Psoas muscle (tissue), 8 donors: ENCODE measurements at places on chromosomes 5 and 9. TPM values are rescaled to one million over a fixed set of nuclear protein-coding genes. Genes with fewer than 3 reads are reported as not detected.

Gene ROR2
- total RNA-seq, result 0.52 TPM

Gene PTAR1
- total RNA-seq, result 26.1 TPM

Gene TGFBR1
- 25.7 TPM for total RNA-seq

Gene NPR3
- 2.2 TPM for total RNA-seq

Gene ADAMTSL1
- 0.57 TPM for total RNA-seq

Gene GRXCR2
- not detected for total RNA-seq

Gene SLC6A18
- not detected for total RNA-seq

Gene SET
- total RNA-seq, result 177 TPM

DNA sequence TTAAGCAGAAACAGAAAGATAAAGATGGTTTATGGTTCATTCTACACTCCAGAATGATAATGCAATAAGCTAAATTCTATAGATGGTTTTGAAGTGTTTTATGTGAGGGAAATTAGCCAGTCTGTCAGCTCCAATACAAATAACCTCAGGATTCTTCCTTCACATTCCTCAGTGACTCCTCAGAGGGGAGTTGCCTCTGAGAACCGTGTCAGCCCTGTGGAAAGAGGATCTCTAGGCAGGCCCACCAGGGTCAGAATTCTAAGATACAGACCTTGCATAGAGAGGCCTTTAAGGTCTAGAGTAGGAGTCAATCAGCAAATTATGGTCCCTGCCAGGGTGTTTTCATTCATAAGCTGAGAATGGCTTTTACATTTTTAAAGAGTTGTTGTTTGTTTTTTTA is 26.6 kb downstream of the RUSC2 start:
- no peaks in the 10 kb centered on the region for H3K27me3 ChIP-seq
- peaks cover 96% of the 10 kb centered on the region for H3K4me1 ChIP-seq
- DNase-seq, result no peak
- peak overlapping the region; percentile 92 for H3K27ac ChIP-seq

DNA sequence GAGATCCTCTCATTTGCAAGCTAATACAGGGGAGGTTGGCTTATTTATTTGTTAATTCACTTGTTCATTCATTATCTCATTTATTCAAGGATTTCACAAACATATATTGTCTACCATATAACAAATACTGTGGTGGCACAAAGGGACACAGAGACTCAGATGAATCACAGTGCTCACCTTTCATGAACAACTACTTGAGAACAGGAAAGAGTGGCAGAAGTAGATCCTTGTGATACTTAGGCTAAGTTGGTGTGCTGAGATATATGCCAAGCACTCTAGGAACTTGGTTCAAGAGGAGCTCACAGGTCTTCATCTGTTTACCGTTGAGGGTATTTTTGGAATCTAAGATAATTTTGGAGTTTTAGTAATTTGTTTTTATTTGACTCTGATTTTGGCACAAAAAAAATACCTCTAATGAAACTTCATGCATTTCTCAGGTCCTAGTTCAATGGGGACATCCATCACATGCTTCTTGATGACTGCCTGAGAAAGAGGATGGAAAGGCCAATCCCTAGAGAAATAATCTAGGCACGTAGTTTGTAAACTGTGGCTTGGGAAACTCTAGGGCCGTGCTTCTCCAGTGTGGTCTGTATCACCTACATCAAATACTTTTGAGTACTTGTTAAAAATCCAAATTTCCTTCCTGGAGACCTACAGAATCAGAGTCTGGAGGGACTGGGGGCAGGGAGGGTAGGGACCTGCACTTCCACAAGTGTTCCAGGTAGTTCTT is 113.3 kb downstream of the OSTF1 start:
- H3K36me3 ChIP-seq, result no peaks in the 10 kb centered on the region
- no peak for DNase-seq
- no peaks in the 10 kb centered on the region for H3K4me1 ChIP-seq

DNA sequence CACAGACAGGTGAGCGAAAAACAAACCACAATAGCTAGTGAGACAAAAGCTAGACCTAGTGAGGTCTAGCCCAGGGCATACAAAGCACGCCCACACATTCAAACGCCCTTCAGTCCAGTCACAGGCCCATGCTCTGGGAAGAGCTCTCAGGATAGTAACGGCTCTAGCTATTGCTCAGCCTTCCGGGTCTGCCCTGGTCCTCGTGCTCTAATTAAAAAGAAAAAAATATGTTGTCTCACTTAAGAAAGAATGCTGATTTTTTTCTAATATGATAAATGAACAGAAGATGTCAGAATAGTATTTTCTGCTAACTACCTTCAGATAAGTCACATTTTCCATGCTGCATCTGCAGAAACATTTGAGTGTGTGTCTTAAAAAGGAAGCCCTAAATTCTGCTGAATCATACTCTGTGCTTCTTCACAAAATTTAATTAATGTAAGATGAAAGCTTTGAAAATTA is 94.5 kb downstream of the PLPP1 start:
- H3K4me3 ChIP-seq, result no peak overlapping the region
- H3K27me3 ChIP-seq, result no peaks in the 10 kb centered on the region
- H3K27ac ChIP-seq, result peak overlapping the region; percentile 90
- peaks cover 9% of the 10 kb centered on the region for H3K36me3 ChIP-seq
- DNase-seq, result no peak

GRCh38 chr5:124264499-124264898 is 481.9 kb downstream of the ZNF608 start:
- no peak for DNase-seq
- H3K4me3 ChIP-seq, result no peak overlapping the region
- peaks cover 9% of the 10 kb centered on the region for H3K4me1 ChIP-seq
- no peak overlapping the region for H3K27ac ChIP-seq
- H3K36me3 ChIP-seq, result no peaks in the 10 kb centered on the region

DNA sequence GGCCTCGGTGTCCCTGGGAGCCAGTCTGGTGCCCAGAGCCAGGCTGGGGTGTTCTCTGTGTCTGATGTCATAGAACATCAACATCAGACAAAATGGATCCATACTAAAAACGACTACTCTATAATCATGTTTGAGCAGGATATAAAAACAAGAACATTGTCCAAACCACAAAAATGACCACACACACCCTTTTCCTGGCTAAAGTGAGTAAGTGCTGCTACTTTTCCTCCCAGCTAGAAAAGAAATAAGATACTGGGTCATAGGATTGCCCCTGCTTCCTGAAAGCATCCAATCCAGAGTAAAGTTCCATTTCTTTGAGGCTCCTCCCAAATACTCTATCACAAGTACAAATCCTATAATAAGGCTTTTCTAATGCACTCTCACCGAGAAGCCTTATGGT is 19.7 kb upstream of the TRAF1 start:
- no peak overlapping the region for H3K27ac ChIP-seq
- no peaks in the 10 kb centered on the region for H3K36me3 ChIP-seq
- H3K4me1 ChIP-seq, result peaks cover 16% of the 10 kb centered on the region

DNA sequence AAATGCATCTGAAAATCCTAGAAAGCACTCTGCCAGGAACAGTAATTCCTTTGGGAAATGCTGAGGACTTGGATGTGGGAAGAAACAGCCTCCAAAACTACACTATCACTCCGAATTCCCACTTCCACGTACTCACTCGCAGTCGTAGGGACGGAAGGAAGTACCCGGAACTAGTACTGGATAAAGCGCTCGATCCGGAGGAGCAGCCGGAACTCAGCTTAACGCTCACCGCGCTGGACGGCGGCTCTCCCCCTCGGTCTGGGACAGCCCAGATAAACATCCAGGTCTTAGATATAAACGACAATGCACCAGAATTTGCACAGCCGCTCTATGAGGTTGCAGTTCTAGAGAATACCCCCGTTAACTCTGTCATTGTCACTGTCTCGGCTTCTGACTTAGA is 786 bp downstream of the PCDHB3 start:
- no peaks in the 10 kb centered on the region for H3K36me3 ChIP-seq
- peak overlapping the region; percentile 55 for H3K4me3 ChIP-seq
- H3K27ac ChIP-seq, result no peak overlapping the region
- peaks cover 16% of the 10 kb centered on the region for H3K27me3 ChIP-seq
- H3K4me1 ChIP-seq, result no peaks in the 10 kb centered on the region
- DNase-seq, result no peak

- no peak overlapping the region for H3K4me3 ChIP-seq
- peak overlapping the region; percentile 38 for H3K27ac ChIP-seq
- DNase-seq, result no peak
- peaks cover 7% of the 10 kb centered on the region for H3K4me1 ChIP-seq
- no peaks in the 10 kb centered on the region for H3K36me3 ChIP-seq
- H3K27me3 ChIP-seq, result no peaks in the 10 kb centered on the region
Measured at GRCh38 chr9:137391411-137391754, 31.6 kb downstream of the EXD3 start.

- H3K4me1 ChIP-seq, result peaks cover 8% of the 10 kb centered on the region
- no peak overlapping the region for H3K4me3 ChIP-seq
- H3K27ac ChIP-seq, result no peak overlapping the region
- DNase-seq, result no peak
- no peaks in the 10 kb centered on the region for H3K36me3 ChIP-seq
Measured at GRCh38 chr5:83102364-83102980, 25.1 kb downstream of the XRCC4 start.

DNA sequence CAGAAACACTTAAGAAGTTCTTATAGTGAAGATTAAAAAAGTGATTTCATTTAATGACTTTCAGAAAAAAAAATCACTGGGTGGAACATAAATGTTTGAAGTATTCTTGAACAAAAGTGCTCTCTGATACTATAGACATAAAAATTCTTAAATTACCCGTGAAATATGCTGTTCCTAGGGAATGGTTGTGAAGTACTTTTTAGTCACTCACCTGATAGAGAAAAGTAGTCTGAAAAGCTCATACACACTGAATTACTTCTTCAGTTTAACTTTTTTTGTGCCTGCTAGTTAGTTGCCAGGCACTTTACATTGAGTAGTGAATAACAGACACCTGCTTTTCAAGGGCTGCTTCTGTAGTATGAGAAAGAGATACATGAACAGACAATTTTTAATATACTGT is 78.0 kb downstream of the SH3GL2 start:
- H3K4me1 ChIP-seq, result no peaks in the 10 kb centered on the region
- no peaks in the 10 kb centered on the region for H3K36me3 ChIP-seq
- no peaks in the 10 kb centered on the region for H3K27me3 ChIP-seq
- no peak overlapping the region for H3K4me3 ChIP-seq
- no peak for DNase-seq
- no peak overlapping the region for H3K27ac ChIP-seq

DNA sequence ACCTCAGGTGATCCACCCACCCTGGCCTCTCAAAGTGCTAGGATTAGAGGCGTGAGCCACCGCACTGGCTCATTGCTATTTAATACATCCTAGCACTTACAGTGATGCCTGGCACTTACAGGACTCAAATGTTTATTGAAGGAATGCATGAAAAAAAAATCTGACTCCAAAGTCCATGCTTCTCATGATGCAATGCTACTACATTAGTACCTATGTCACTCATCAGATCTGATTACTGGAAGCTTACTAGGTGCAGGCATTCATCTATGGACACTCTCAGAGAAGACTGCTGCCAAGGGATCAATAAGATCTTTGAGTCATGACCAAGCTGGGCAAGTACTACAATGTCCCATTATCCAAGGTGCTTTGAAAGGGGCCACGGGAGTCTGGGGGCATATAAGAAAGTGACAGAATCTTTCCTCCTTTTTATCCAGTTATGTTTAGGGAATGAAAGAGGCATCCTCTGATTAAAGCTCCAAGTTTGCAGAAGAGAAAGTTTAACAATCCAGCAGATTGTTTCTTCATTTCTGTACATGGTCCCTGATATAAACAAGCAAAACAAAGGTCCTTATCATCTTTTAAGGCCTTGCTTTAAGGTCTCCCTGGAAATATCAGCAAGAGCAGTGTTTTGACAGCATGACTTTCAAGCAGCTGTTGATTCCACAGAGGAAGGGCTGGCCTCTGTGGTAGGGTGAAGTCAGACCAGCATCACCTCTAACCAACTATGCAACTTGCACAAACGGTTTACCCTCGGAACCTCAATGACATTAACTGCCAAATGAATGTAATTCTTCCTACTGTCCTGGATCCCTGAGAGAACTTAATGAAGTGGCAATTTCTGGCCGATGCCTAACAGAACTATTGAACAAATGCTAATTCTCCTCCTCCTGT is 35.9 kb downstream of the ARPC5L start:
- H3K27ac ChIP-seq, result no peak overlapping the region
- H3K36me3 ChIP-seq, result peaks cover 74% of the 10 kb centered on the region
- H3K4me1 ChIP-seq, result no peaks in the 10 kb centered on the region
- DNase-seq, result no peak
- no peak overlapping the region for H3K4me3 ChIP-seq

GRCh38 chr5:59107692-59108091 is 524.8 kb downstream of the RAB3C start:
- peak overlapping the region; percentile 60 for H3K27ac ChIP-seq
- no peaks in the 10 kb centered on the region for H3K36me3 ChIP-seq

DNA sequence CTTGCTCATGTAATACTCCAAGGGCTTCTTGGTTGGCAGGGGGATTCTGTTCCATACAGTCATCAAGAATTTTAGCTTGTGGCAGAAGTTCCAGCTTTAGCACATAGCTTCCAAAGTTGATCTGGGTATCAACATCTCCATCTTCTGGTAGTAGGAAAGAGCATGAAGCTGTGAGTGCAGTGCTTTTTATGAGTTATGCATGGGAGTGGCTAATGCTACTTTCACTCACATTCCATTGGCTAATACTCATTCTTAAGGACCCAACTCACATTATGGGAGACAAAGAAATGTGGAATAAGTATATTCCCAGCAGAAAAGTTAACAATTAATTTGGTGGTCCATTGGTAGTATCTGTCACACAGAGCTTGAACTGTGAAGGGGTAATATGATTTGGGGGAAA is 194.2 kb upstream of the CHD1 start:
- DNase-seq, result no peak
- no peaks in the 10 kb centered on the region for H3K27me3 ChIP-seq
- no peak overlapping the region for H3K4me3 ChIP-seq
- no peaks in the 10 kb centered on the region for H3K4me1 ChIP-seq
- no peak overlapping the region for H3K27ac ChIP-seq

DNA sequence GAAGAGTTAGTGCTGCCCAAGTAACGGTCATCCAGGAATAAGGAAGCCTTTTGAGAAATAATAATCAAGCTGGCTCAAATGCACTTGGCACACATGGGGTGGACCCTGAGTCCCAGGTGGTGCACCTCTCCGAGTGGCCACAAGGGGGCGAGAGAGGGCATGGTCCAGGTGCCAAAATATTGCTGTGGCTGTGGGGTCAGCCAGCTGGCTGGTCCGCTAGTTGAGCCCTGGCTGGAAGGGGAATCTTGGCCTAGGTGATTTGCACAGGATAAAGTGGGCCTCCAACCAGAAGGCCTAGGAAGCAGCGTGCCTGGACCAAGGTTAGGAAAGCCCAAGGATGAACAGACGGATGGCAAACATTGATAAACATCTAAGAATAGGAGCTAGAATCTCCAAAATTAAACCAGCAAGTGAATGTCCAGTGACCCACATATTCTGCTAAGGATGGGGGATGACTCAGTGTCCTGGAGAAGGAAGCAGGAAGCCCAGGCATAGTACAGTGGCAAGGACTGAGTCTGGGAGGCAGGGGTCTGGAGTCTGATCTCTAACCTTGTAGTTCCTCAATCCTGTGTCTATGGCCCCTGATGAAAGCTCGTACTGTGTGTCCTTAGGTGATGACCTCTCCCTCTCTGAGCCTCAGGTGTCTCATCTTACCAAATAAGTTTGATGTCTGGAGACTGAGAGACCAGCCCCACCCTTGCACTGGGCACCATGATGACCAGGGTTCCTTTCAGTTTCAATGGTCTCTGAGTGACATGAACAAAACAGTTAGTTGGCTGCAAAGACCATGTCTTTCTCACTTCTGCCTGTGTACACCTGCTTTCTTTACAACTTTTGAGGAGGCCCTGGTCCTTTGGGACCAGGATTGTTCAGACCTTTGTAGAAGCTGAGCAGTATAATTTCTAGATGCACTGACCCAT is 19.2 kb upstream of the SHB start:
- H3K27ac ChIP-seq, result peak overlapping the region; percentile 46
- no peak overlapping the region for H3K4me3 ChIP-seq
- no peaks in the 10 kb centered on the region for H3K36me3 ChIP-seq
- peak; percentile 85 for DNase-seq
- H3K4me1 ChIP-seq, result peaks cover 12% of the 10 kb centered on the region
